ENCODE measurements at places on chromosomes 7 and 10. TPM values are rescaled to one million over a fixed set of nuclear protein-coding genes. Genes with fewer than 3 reads are reported as not detected.

Gene HMX2
- polyA plus RNA-seq, result not detected

Gene RBM28
- polyA plus RNA-seq, result 18.9 TPM

Gene RAB19
- polyA plus RNA-seq, result not detected

Gene H2BK1
- polyA plus RNA-seq, result not detected

Gene GRM3
- 15.9 TPM for polyA plus RNA-seq

Gene EPDR1
- polyA plus RNA-seq, result 0.10 TPM

Gene OIT3
- polyA plus RNA-seq, result not detected

Gene GPR22
- 64.1 TPM for polyA plus RNA-seq

Gene ANKRD1
- not detected for polyA plus RNA-seq

Gene VWDE
- 0.48 TPM for polyA plus RNA-seq

Gene KCNIP2
- 10.0 TPM for polyA plus RNA-seq

Gene SPAG6
- polyA plus RNA-seq, result not detected

All from neural cell (in vitro differentiated cells).